ENCODE measurements at places on chromosomes 11 and 22.
A peak's percentile ranks its signal among the peaks of the same experiment; 100 is the strongest.

- no peak for DNase-seq
These were observed 191.2 kb upstream of the TBCEL start for GRCh38 chr11:120832481-120833238.

DNA sequence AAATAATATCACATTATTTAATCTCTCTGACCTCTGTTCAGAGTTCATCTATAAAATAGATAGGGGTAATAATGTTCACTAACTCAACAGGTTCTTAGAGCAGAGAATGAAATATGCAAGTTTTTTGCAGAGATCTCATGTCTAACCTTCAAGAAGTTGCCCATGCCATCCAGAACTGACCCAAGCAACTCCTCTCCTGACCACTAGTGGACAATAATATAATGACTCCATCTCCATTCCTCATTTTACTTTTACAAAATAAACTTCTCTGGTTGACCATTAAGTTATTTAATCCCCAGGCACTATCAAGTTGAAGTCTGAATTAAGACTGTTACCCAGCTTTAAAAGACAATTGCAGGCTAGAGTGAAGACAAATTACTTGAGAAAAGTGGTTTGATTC lies 382.6 kb downstream of the KCNA4 start:
- DNase-seq = no peak

DNA sequence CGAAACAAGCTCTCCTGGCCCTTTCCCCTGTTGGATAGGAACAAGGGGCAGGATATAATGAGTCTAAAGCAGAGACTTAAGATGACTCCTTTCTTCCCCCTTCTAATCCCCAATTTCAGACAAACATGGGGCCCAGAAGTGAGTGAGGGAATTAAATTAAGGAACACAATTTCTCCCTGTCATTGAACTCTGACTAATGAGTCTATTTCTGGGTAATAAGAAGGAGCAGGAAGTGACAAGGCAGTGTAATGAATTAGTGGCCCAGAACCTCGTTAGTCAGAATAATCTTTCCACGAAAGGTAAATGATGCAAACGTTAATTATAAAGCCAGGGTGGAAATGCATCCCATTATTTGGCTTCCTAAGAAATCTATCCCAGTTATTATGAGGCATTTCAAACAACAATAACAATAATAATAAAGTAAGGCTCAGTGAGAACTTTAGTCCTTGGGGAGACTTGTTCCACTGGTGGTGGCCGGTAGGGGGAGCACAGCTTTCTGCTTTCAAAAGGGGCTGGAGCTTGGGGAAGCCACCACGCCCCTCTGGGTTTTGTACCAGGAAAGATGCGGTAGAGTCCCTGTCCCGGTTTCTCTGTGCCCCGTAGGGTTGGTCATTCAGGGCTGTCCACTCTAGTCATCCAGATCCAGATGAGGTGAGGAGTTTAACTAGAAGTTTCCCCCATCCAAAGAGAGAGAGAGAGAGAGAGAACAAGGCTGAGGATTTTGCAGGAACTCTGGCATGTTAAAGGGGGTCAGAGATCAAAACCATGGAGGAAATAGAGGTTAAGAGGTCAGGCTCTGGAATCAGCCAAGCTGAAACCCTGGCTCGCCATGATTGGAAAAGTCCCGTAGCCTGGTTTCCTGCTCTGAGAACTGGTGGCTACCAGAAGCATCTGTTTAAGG lies 298.3 kb downstream of the NTM start:
- peak; percentile 53 for DNase-seq

- DNase-seq = peak; percentile 65
These were observed 50.0 kb downstream of the C11orf58 start for GRCh38 chr11:16788141-16789062.

- DNase-seq = no peak
These were observed 1049.1 kb downstream of the BRD1 start for GRCh38 chr22:48778308-48779195.

- DNase-seq = no peak
These were observed 44.7 kb downstream of the SWAP70 start for GRCh38 chr11:9708544-9708943.

GRCh38 chr11:61691380-61692156 lies 11.4 kb downstream of the DAGLA start:
- DNase-seq = no peak

GRCh38 chr11:95072948-95073347 lies 6.2 kb downstream of the SRSF8 start:
- no peak for DNase-seq

GRCh38 chr11:44266056-44266780 lies 43.7 kb downstream of the ALX4 start:
- no peak for DNase-seq

GRCh38 chr11:75470476-75471080 lies 37.6 kb upstream of the KLHL35 start:
- no peak for DNase-seq

GRCh38 chr11:31690516-31690915 lies 120.6 kb downstream of the PAX6 start:
- no peak for DNase-seq

- DNase-seq = no peak
These were observed 185.4 kb upstream of the GUCY1A2 start for GRCh38 chr11:107203656-107204055.

- DNase-seq = no peak
These were observed 15.8 kb upstream of the PKNOX2 start for GRCh38 chr11:125148743-125149142.

- DNase-seq = no peak
These were observed 30.1 kb downstream of the ATG16L2 start for GRCh38 chr11:72844356-72844755.

- DNase-seq = no peak
These were observed 374.8 kb downstream of the MIAT start for GRCh38 chr22:27032091-27032761.

GRCh38 chr11:57230316-57230715 lies 6.7 kb downstream of the APLNR start:
- DNase-seq = no peak

GRCh38 chr11:2811206-2812091 lies 74.1 kb downstream of the CDKN1C start:
- no peak for DNase-seq

- no peak for DNase-seq
These were observed 10.0 kb upstream of the MTMR3 start for GRCh38 chr22:29872989-29873388.

DNA sequence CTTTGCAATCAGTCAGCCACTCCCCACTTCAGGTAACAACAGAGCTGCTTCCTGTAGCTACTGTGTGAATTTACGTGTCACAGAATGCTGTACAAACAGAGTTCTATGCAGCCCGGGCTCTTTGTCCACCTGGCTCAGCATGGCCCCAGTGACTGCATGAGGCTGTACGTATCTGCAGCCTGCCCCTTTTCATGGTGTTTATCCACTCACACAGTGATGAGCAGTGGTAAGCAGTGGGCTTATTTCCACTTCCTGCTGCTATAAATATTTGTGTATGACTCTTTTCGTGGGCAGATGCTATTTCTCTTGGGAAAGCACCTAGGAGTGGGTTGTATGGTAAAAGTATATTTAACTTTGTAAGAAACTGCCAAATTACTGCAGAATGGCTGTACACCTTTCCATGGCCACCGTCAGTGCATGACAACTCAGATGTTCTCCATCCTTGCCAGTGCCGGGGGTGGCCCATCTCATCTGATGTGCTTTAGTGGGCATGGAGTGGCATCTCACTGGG lies 43.3 kb downstream of the MYEOV start:
- peak; percentile 46 for DNase-seq

DNA sequence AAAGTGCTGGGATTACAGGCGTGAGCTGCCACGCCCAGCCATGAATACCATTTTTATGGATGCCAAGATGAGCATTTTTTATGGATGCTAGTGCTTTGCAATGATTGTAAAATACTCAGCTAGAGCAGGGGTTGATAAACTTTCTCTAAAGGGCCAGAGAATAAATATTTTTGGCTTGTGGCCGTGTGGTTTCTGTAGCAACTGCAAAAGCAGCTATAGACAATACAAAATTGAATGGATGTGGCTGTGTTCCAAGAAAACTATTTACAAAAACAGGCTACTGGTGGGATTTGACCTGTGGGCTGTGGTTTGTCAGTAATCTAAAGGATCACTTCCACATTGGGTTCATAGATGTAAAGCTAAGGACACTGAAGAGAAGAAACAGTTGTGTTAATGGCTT lies 56.0 kb downstream of the COMMD9 start:
- no peak for DNase-seq

- no peak for DNase-seq
These were observed 1238.7 kb downstream of the TBC1D22A start for GRCh38 chr22:48001101-48001500.

GRCh38 chr11:36713715-36714114 lies 115.7 kb upstream of the RAG2 start:
- no peak for DNase-seq

DNA sequence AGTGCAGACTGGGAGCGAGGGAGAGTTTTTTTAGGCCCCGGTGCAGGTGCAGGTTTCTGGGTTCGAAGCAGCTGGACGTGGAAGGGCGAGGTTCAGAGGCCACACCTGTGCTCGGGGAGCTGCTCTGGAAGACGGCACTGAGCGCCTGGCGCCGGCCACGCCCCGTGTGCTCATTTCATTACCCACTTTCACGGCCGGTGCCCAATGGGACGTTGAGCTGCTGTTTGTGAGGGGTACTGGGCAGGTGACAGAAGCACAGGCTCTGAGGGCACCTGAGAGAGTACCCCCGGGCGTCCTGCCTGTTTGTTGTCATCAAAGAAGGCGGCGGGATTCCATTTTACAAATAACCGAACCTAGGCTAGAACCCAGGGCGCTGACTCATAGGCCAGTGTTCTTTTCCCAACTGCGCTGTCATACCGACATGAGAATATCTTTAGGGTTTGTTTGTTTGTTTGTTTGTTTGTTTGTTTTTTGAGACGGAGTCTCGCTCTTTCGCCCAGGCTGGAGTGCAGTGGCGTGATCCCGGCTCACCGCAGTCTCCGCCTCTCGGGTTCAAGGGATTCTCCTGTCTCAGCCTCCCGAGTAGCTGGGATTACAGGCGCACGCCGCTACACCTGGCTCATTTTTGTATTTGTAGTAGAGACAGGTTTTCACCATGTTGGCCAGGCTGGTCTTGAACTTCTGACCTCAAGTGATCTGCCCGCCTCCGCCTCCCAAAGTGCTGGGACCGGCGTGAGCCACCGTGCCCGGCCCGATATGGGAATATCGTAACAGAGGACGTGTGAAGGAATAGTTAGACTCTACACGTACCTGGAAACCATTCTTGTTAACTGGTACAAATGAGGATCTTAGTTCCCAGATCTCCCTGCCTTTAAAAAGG lies 16.6 kb upstream of the SPTBN2 start:
- DNase-seq = peak; percentile 56

- peak; percentile 43 for DNase-seq
These were observed 12.5 kb downstream of the L3MBTL2 start for GRCh38 chr22:41217553-41218157.

- DNase-seq = no peak
These were observed 90.2 kb downstream of the NAV2 start for GRCh38 chr11:19802773-19803293.

DNA sequence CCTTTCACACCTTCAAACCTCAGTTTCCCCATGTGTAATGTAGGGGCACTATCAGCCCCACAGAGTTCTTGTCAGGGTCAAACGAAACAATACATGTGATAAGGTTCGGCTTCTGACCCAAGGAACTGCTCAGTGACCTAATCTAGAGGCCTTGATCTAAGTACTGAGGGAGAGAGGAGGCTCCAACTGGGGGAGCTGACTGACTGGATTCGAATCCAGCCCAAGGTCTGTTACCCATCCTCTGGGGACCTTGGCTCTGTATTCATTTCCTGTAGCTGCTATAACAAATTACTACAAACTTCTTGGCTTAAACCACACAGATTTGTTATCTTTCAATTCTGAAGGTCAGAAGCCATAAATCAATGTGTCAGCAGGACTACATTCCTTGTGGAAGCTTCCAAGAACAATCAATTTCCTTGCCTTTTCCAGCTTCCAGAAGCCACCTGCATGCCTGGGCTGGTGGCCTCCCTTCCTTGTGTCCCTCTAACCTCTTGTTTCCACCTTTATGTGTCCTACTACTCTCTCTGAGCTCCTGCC lies 10.7 kb upstream of the ANAPC15 start:
- no peak for DNase-seq

DNA sequence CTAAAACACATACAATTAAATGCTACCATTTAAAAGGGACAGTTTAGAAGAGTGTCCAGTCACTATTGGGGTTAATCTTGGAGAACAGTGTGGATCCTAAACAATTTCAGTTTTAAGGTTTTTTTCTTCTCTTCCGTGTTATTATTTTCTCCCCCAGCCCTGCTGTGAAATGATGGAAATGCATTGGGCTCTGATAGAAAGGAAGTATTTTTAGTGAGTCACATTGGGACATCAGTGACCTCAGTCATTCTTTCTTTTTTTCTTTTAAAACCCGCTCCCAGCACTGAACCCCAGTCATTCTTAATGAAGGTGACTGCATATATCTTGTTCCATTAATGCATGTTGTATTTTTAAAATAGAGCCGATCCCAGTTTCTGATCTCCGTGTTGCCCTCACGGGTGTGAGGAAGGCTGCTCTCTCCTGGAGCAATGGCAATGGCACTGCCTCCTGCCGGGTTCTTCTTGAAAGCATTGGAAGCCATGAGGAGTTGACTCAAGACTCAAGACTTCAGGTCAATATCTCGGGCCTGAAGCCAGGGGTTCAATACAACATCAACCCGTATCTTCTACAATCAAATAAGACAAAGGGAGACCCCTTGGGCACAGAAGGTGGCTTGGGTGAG lies 93.2 kb upstream of the OR4B1 start:
- DNase-seq = no peak

DNA sequence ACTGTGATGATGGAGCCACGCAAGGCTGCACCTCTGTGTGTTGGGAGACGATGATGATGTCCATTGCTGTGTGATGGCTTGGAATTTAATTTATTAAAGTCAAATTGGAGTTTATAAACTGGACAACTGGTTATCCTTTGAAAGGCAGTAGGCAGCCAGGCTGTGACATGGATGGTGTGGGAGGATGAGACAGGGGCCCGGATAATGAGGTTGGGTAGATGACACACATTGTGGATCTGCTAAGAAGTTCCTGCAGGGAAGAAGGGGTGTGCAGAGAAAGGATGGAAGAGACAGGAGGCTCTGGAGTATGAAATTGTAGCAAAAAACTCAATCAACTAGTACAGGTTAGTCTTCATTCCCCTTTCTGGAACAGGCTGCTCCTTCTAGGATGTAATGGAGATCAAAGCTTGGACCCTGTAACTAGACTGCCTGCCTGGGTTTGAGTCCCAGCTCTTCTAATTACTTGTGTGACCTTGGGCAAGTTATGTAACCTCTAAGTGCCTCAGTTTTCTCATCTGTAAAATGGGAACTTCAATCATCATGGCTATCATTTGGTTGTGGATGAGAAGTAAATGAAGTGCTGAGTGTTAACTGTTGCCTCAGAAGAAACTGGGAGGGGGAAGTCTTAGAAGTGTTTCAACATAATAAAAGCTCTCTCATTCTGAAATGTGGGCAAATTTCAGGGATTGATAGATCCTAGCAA lies 4.2 kb upstream of the HINFP start:
- DNase-seq = no peak
